Fibroblast of gingiva (primary cell): ENCODE measurements at places on chromosomes 13 and 19.
A peak's percentile ranks its signal among the peaks of the same experiment; 100 is the strongest.

DNA sequence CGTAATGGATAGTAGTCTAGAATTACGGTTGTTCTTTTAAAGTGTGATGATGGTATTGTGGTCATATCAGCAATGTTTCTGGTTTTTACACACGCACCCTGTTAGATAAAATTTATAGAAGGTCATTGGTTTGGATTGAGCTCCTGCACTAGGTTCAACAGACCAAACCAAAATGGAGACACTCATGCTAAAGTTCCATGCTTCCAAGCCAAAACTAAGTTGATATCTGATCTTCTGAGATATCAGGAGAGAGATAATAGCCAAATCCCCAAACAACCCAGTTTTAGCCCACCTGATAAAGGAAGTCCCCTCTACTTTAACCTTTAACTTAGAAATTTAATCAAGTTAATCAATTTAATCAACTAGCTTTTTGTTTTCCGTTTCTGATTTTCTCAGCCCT is 1.2 kb downstream of the NOSIP start:
- no peak for DNase-seq

DNA sequence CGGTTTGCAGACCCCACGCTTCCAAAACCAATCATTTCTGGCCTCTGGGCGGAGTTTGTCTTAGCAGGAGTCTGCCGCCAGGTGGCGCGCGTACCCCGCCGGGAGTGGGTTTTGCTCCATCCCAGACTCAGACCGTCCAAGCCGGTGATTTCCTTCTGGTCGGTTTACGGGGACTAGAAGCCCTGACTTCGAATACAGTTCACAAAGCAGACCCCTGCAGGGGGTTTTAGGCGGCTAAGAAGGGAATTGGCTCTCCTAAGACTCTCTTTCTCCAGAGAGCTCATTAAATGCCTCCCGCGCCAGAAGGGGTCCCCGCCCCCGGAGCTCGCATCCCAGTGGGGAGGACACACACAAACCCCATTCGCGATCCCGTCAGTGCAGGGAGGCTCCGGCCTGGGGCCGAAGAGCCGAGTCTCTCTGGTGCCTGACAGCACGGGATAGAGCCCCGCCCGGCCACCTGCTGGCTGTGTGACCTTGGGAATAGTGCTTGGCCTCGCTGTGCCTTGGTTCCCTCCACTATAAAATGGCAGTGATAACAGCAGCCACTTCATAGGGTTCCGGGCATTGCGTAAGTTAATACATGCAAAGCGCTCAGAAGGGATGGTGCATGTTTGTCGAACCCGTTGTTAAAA is 8.6 kb upstream of the NUP62 start:
- peak; percentile 47 for DNase-seq

DNA sequence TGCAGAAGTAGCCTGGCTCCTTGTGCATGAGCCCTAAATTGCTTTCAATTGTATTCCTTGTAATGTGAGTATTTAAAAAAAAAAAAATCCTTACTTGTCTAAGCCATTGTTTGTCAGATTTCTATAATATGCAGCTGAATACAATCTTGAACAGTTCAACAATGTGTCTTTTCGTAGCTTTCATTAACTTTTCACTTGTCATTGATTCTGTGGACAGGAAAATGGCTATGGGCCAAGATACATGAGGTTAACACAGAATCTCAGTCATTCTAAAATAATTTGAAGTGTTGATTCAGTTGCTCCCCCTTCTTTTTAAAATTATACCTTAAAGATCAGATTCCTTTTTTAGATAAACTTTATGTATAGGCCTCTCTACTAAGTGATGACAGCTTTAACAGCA is 395.8 kb upstream of the KLF12 start:
- no peak for DNase-seq

DNA sequence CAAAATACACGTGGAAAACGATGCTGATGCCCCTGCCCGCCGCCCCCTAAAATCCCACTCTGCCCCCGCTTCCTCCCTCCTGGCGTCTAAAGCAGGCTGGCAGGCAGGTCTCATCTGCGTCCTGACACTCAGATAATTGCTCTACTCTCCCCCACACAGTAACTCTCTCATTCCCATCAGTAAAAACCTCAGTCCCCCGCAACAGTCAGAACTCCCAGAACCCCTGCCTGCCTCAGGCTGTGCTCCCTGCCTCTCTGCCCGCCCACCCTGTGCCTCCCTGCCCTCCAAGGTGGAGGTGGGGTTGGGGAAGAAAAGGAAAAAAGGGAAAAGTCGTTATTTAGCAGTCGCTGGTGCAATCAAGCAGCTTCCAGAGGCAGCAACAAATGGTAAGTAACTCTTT is 473.7 kb downstream of the EFNB2 start:
- DNase-seq = no peak

DNA sequence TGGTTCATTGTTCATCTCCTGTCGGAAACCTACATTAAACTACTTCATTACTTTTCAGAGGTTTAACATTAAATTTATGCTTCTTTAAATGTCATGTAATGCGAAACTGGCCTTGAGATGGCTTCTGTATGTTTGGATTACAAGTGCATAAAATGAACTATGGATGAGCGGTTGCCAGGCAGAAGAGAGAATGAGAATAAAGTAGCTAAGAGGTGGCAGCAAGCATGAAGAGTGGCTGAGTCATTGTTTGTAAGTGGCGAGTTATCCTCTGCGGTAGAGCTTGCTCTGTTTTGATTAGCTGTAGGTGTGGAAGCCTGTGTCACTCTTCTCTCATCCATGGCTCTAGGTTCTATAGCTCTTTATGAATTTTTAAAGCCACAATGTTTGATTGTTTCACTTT is 1139.6 kb upstream of the PCDH9 start:
- DNase-seq = no peak

GRCh38 chr13:51539887-51540286 is 44.4 kb upstream of the WDFY2 start:
- DNase-seq = peak; percentile 81

DNA sequence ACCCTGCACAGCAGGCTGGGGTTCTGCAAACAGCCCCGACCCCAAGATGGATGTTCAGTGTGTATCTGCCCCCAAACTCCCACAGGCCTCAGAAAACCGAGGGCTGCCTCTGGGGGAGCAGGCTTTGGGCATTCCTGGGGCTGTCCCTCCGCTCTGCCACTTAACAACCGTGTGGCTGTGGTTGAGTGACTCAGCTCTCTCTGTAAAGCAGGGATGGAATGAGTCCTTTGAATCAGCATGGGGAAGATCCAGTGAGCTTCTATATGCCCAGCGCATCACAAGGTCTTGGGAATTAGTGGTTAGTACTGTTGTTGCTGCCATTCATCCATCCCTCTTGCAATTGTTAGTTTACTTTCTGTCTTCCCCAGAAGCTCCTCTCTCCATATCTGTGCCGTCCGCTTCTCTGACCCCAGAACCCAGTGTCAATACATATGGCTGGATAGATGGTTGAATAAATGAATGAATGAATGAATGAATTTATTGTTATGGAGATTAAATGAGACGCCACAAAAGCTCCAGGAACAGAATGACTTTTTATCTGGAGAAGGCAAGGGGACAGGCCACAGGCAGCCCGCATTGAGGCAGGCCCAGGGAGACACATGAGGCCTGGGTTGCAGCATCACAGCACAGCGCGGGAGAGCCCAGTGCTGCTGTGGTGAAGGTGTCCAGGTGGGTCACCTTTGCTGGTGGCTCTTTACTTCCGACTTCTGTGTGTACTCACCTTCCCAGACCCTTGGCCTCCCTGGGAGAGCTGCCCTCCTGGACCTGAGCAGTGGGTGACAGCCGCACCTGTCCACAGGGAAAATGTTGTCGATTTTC is 89.2 kb downstream of the RGCC start:
- peak; percentile 14 for DNase-seq

DNA sequence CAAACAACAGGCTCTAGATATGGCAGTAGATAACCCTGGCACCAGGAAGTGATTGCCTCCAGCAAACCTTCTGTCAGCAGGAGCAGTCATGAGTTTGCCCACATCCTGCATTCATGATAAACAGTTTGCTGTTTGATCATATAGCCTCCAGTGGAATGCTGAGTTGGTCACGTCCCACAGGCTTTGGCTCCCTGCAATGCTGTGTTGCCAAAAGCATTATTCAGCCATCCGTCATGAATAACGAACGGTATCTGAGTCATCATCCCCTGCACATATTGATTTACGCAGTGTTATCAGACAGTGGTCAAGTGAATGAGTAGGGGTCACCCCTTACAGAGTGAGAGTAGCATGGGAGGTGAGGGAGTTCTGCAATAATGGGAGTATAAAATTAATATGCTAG is 21.9 kb upstream of the ZNF432 start:
- DNase-seq = no peak
